ENCODE measurements at places on chromosomes 4 and X.

DNA sequence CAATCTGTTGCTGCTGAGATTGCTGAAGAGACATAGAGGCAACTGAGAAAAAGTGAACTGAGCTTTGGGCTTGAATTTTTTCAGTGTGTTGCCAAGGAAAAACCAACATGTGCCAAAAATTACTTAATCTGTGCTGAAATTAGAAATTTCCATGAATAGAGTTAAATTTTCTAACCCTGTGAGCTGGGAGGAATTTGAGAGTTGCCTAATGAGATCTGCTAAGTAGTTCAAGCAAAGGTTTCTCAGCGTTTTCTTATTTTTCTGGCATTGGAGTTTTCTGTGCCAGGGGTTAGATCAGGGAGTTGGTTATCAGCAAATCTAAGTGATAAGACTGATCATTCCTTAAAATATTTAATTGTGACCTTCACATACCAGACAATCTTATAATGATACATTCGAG lies 457.5 kb upstream of the GNPDA2 start:
- no peak for DNase-seq

DNA sequence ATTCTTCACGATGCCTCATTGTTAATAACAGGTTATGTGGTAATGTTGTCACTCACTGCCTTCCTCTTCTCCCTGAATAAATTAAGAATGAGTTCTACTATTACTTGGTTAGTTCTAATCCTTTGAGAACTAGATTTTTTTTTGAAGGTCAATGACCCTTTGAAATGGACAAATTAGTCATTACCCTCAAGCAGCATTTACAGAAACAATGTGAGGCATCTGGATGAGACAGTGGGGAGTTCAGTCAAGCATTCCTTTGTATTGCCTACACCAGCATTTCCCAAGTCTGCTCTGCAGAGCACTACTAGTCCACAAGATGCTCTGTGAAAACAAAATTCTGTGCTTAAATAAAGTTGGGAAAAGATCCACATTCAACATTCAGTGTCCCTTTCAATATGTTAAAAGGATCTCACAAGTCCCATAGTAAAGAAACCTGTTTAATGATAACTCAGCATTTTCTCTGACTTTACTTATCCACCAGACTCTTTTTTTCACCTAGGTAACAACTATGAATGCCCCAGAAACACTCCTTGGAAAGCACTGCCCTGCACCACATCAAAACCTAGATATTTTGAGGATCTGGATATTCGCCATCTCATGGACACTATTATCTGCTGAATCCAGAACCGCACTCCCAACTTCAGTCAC lies 60.6 kb downstream of the CHRDL1 start:
- DNase-seq, result no peak

DNA sequence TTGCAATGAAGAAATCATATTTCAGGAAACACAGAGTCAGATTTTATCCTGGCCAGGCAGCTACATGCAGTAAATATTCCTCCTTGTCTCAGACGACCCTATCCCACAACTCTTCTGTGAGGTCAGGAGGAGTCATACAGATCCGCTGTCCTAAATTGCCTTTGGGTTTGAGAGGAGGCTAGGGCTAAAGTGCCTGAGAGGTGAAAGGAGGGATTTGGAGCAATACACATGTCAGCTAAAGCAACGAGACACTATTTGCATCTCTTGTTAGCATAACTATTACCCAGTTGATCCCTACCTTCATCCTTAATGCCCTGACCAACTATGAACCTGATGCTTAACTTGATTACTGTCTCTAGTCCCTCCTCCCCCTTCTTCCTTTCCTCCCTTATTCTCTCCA lies 98.6 kb downstream of the TBC1D19 start:
- DNase-seq, result no peak

DNA sequence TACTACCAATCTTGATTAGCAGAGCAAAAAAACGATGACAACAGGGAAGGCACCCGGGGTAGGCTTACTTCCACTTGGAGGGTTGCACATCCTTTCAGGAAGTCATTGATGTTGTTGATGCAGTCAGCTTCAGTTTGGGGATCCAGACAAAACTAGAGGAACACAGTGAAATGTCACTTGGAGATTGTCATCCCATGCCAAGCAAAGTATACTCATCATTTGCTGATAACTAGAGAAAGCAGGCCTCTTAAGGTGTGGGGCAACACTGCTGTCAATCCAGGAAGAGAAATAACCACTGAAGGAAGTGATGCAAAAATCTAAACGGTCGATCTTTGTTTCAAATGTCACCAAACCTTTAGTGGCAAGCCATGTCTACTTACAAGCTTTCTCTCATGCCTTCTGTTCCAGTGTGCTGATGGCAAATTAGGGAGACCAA lies 1.4 kb downstream of the ARHGEF6 start:
- no peak for DNase-seq

GRCh38 chrX:111164728-111165127 lies 68.7 kb downstream of the PAK3 start:
- no peak for DNase-seq

- DNase-seq, result no peak
Measured at GRCh38 chrX:46686003-46686645, 72.8 kb downstream of the SLC9A7 start.

GRCh38 chr4:105620640-105621323 lies 68.4 kb downstream of the ARHGEF38 start:
- DNase-seq, result no peak

- DNase-seq, result no peak
Measured at GRCh38 chr4:18388039-18388438, 366.5 kb upstream of the LCORL start.

All from activated CD8-positive, alpha-beta memory T cell treated with anti-CD3 and anti-CD28 coated beads for 48 hours (primary cell).